ENCODE measurements at places on chromosomes 3 and 15. TPM values are rescaled to one million over a fixed set of nuclear protein-coding genes. Genes with fewer than 3 reads are reported as not detected.

- DNase-seq = no peak
These were observed 1088.6 kb downstream of the TUSC7 start for GRCh38 chr3:117798221-117798620.

C2CD4A gene
- 0.36 TPM for total RNA-seq

DNA sequence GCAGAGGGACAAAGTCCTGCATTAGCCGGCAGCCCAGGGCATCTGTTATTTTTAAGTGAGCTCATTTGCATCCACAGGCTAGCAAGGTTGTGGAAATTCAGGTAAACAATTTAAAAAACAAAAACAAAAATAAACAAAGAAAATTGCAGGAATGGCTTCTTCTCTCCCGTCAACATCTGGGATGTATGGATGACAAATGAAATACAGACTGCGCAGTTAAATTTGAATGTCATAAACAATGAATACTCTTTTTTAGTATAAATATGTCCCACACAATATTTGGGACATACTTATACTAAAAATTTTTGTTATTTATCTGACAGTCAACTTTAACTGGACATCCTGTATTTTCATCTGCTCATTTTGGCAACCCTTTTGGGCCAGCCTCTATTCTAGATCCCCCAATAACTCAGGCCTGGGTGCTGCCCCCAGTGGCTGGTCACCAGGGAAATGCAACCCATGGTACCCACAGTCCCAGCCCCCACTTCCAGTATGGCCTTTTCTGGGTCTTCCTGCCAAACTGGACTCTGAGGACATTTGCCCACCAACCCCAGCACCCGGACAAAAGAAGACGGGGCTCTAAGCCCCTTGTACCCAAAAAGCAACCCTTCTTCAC lies 12.7 kb downstream of the GRM2 start:
- no peak for DNase-seq

- no peak for DNase-seq
These were observed 625.4 kb downstream of the ZPLD1 start for GRCh38 chr3:103060242-103060641.

IL17RE gene
- 28.2 TPM for total RNA-seq

BAHD1 gene
- total RNA-seq = 17.0 TPM

CLCN2 gene
- 4.9 TPM for total RNA-seq

GOLGA8Q gene
- total RNA-seq = 1.5 TPM

RNU5B-1 gene
- not detected for total RNA-seq

RAB6B gene
- 4.5 TPM for total RNA-seq

DNA sequence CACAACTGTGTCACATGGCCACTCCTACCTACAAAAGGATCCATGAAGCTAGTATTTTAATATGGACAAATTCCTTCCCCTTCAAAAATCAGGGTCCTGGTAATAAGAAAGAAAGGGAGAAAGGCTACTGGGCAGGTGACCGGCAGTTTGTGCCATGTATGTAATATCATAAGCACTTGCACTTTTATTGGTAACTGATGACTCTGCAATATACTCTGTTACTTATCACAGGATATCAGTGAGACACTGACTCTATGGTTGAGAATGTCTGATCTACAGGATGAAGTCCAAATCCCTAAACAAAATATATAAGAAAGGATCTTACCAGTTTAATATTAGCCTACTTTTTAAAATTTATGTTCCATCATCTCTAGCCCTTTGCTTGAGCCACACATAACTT lies 315.2 kb downstream of the AGBL1 start:
- DNase-seq = no peak

SLC22A14 gene
- 1.5 TPM for total RNA-seq

DNA sequence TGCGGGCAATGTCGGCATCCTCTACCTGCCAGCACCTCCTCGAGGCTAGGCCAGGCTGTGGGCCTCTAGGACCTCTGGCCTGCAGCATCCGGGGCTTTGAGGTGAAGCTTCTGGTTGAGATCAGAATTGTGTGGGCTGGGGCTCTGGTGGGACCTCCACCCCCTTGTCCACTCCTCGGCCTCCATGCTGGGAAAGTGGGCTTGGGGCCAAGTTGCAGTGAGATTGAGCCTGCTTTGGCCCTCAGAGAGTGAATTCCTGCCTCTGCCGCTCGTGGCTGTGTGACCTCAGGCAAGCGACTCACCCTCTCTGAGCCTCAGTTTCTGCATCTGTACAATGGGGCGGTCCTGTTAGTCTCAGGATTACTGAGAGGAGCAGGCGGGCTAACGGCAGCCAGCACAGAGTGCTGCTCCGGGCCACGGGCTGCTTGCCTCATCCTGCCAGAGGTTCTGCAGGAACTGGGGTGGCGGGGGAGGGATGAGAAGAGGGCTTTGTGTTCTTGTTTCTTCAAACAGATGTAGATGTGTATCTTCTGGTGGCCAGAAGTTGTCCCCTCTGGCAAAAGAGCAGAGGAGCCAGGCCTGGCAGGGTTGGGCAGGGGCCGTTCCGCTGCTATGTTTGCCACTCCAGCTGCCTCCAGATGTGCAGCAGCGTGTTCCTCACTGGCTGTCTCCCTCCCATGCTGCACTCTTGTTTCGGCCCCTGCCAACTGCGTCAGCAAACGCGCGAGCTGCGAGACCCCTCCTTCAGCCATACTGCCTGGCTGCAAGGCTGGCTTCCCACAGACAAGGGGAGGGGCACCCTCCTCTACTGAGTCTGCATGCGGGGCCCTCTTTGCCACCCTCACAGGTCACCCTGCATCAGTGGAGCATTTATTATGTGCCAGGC lies 33.7 kb downstream of the FBLN2 start:
- DNase-seq = no peak

UBE2E2 gene
- total RNA-seq = 48.7 TPM

- peak; percentile 9 for DNase-seq
These were observed 124.9 kb downstream of the FBN1 start for GRCh38 chr15:48520376-48521155.

PLA2G4F gene
- total RNA-seq = 36.9 TPM

Data from prostate gland (tissue), 2 donors.